ENCODE measurements at places on chromosomes 1 and 21.

DNA sequence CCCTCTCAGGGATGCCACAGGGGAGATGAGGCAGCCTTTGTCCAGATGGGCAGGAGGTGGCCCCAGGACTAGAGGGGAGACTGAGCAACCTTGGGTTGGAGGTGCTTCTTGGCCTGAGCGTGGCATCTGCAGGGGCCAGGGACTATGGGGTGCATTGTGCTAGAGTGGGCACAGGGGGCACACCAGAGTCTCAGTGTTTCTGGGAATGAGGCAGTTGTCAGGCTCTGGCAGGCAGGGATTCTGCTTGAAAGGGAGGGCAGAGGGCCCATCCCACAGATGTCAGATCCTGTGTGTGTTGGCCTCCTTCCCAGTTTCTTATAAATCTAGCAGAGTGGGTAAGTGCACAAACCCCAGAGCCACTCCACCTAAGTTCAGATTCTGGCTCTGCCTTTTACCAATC lies 13.7 kb downstream of the LGR6 start:
- no peak for DNase-seq

GRCh38 chr1:29860056-29860455 lies 623.7 kb downstream of the PTPRU start:
- DNase-seq, result no peak

DNA sequence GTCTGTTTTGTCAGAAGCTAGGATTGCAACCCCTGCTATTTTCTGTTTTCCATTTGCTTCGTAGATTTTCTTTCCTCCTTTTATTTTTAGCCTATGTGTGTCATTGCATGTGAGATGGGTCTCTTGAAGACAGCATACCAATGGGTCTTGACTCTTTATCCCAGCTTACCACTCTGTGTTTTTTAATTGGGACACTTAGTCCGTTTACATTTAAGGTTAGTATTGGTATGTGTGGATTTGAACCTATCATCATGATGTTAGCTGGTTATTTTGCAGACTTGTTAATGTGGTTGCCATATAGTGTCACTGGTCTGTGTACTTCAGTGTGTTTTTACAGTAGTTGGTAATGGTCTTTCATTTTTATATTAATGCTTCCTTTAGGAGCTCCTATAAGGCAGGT lies 141.5 kb downstream of the DNAH14 start:
- no peak for DNase-seq

- no peak for DNase-seq
These were observed 424.9 kb downstream of the ADGRL2 start for GRCh38 chr1:82225421-82226185.

GRCh38 chr1:116270316-116271057 lies 102.6 kb upstream of the ATP1A1 start:
- DNase-seq, result no peak

DNA sequence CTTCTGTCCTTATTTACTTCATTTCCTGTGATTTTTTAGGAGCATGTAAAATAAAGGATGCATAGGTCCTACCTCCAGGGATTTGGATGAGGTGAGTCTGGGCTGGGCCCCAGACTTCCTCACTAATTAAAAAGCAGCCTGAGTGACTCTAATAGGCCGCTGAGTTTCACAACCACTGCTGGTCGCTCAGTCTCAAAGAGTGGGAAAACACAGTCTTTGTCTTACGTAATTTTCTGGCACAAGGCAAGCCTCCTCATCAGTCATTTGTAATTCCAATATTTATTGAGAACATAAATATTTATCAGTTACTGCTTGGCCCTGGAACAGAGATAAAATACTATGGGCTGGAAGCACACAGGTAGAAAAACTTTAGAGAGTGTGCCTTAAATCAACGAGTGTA lies 195.4 kb upstream of the RUNX1 start:
- no peak for DNase-seq

DNA sequence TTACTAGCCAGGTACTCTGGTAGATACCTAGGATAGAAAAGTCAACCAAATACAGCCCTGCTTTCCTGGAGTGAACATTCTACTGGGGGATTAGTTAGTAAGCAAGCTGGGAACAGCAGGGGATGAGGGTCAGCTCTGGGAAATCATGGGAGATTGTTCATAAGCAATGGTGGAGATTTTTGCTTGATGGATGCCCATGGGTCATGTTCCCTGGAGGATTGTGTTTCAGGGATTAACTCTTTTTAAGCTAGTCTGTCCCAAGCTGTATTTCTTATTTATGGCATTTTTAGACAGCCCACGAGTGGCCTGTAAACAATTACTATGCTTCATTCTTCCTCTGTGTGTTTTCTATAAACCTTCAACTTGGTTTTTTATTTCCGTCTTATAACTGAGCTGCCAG lies 18.9 kb downstream of the CACHD1 start:
- no peak for DNase-seq

DNA sequence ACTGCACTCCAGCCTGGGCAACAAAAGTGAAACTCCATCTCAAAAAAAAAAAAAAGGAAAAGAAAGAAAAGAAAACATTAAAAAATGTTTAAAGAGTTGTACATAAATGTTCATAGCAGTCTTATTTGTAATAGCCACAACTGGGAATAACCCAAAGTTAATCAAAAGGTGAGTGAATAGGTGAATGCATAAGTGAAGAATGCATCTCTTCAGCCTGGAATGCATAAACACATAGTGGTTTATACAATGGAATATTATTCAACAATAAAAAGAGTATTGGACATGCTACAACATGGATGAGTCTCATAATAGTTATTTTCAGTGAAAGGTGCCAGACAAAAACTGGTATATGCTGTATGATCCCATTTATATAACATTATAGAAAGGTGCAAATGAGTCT lies 18.1 kb downstream of the LDLRAD1 start:
- DNase-seq, result no peak

Measured in CD4-positive, alpha-beta T cell treated with Interleukin-2 at 100 ng/mL for 4 hours (primary cell).